ENCODE measurements at places on chromosomes 6 and 20.

DNA sequence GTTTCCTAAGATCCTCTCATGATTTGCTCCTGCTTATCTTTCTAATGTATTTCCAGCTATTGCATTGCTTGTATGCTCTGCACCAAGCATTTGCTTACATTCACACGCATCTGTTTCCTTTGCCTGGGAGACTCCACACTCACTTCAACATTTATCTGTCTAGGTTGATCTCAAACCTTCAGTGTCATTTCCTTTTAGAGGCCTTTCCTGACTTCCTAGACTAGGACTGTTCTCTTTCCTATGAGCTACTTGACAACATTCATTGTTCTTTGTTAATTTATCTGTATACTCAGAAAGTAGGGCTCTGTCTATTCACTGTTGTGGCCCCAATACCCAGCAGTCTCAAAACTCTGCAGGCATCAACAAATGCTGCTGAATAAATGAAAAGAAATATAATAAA, 84.4 kb downstream of the WASF1 start:
- DNase-seq, result no peak

- no peak for DNase-seq
These were observed 7.5 kb downstream of the SNX5 start for GRCh38 chr20:17960927-17961586.

- DNase-seq, result no peak
These were observed 33.7 kb downstream of the FAM50B start for GRCh38 chr6:3882866-3883265.

DNA sequence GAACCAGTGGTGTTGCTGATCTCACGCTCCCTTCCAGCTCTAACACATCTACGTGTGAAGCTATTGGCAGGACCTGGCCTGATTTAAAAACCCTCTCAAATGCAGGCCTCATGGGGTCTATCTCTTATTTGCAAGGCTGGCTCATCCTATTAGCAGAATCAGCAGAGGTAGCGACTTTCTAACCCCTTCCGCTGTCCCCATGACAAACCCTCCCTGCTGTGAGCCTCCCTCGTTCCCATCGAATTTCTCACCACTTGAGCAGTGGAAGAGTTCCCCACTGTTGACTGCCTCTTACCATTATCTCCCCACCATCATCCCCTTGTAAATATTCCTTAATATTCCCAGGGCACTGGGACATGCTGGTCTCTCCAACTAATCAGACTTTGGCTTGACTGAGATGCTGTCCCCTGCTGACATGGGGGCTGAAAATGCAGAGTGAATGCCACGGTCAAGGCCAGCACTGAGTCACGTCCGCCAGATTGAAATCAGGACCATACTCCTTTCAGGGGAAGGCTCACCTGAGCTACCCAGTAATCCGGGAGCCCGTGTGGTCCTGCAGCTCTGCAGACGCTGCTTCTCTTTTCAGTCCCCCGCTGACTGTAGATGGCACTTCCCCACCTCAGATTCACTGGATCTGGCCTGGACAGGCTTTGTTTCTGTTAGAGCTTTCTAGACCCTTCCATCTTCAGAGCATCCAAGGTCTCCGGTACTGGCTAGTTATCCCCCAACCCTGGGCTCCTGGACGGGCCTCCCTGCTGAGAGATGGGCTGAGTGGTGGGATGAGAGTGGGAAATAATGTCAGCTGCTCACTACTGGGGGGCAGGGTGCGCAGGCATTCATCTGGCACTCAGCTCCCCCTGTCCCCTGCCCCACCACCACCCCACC, 23.1 kb downstream of the AAR2 start:
- DNase-seq, result no peak

GRCh38 chr20:53575481-53576194, 18.0 kb downstream of the ZNF217 start:
- DNase-seq, result no peak

DNA sequence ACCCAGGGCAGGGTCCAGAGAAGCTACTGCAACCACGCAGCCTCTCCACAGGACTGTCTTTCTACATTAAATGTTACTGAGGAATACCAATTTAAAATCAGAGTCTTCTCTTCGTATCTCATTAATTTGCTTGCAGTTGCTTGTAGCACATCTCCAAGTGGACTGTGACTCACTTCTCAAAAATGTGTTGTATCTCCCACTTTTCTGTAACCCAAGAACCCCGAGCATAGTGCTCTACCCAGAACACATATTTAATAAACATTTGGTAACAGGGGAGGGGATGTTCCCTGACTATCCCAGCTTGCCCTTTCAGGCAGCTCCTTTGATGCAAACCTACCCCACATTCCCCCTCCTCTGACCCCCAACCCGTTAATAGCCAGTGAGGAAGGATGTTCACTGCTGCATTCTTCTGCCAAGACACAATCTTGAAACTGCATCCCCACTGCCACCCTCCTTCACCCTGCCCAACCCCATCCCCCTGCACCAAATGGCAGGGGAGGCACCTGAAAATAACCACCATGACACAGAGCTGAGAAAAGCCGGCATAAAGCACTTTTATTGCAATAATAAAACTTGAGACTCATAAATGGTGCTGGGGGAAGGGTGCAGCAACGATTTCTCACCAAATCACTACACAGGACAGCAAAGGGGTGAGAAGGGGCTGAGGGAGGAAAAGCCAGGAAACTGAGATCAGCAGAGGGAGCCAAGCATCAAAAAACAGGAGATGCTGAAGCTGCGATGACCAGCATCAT, 24.2 kb downstream of the FKBP1A start:
- DNase-seq, result no peak

GRCh38 chr20:6708010-6708409, 59.5 kb upstream of the BMP2 start:
- DNase-seq, result no peak

GRCh38 chr6:159892053-159892452, 1.3 kb downstream of the MAS1 start:
- DNase-seq, result no peak

DNA sequence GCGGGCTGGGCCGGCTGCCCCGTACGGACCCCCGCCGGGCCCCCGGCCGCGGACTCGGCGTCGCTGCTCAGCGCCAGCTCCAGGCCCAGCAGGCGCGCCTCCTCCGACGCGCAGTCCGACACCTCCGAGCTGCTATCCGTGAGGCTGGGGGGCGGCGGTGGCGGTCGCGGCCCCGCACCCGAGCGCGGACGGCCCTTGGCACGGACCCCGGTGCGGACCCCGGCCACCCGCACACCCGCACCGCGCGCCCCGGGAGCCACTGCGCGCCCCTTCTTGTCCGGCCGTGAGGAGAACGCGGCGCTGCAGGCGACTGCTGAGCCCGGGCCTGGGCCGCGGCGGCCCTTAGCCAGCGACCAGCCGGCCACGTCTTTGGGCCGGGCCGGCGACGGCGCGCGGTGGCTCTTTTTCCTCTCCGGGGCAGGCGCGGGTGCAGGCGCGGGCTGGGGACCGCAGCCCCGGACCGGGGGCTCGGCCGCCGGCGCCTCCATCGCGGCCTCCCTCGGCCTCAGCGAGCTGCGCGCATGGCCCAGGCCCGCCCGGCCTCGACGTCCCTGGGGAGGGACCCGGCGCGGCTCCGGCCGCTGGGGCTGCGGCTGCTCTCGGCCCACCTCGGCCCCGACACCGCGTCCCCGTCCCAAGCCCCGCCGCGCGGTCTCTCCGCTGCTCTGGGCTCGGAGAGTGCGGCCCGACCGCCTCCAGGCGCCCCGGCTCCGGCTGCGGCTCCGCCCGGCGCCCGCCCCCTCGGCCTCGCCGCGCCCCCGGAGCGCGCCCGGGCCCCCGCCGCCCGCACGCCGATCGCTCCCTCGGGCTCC, 12.9 kb upstream of the TLDC2 start:
- DNase-seq, result peak; percentile 65

GRCh38 chr20:10828180-10828579, 154.4 kb upstream of the JAG1 start:
- DNase-seq, result no peak

GRCh38 chr6:68196645-68197044, 438.4 kb upstream of the ADGRB3 start:
- no peak for DNase-seq

- no peak for DNase-seq
These were observed 20.6 kb downstream of the TNXB start for GRCh38 chr6:32088487-32089049.

DNA sequence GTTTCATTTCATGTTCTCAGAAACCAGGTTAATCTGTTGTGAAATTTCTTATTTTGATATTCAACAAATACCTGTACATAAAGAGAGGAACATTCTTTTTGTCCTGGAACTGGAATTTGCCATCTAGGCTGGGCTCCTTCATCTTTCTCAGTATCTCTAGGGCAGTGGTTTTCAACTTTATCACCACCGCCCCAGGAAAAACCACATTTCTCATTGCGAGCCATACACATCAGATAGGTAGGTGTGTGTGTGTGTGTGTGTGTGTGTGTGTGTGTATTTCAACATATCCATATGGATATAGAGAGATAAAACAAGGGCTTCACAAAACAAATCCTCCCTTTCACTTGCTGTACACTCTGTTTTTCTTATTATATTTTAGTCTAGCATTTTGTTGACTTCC, 24.1 kb downstream of the BFSP1 start:
- DNase-seq, result no peak

DNA sequence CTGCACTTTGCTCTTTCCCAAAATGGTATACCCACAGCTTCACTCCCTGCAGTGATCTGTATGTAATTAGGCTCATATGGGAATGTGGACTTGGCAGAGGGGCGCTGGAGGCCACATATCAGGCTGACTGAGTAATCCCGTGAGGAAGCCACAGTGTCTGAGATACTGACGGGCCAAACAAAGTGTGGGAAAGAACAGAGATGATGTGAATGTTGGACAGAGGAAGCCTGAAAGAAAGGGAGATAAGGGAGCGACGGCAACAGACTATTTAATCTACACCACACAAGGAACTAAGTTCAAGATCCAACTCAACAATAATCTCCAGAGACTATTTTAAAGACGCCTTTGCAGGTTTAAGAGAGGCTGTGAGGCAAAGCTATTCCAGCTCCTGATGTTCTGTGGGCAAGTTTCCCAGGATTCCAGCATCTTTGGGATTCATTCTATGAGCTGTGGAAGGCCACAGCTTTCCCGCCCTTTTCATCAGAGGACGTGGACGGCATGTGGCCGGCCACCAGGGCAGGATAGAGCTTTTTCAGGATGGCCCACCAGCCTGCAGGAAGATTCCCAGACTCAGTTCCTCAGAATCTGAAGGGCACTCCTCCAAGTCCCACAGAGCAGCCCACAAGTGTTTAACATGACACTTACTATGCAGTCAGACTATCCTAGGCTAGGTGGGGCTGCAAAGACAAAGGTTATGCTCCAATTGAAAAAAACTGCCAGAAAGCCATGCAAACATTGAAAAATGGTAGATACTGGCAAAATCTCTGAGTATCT, 237.5 kb downstream of the ATXN1 start:
- no peak for DNase-seq

- no peak for DNase-seq
These were observed 92.1 kb upstream of the EEF1E1 start for GRCh38 chr6:8194490-8194889.

DNA sequence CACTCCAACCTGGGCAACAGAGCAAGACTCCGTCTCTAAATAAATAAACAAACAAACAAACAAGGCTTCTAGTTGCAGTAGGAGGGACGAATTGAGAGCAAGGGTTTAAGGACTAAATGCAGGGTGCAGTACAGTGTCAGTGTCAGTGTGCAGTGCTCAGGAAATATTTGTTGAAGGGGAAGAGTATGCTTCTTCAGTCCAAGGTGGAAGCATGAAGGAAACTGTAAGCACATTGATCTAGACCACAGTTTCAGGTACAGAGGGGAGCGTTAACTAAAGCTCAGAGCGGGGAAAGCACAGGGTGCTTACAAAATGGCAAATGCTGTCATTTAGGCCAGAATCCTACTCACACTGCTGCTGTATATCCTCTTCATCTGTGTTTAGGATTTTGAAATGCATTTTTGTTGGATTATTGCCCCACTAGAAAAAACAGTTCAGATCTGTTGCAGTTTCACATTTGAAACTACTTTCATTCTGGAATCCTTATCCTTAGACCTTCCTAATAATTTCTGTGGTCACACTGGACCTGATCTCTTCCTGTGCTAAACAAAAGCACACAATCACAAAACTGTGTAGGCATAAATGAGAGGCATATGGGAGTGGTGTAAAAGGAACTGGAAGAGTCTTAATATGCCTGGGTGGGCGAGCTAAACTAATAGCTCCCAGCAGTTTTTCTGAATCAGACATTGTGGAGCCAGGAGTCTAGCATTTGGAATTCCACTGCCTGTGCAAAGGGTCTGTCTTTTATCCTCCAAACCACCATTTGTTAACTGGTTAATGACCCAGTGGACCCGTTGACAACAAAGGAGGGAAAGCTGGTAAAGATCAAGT, 41.4 kb downstream of the CBFA2T2 start:
- DNase-seq, result no peak

GRCh38 chr6:91181416-91181815, 594.5 kb upstream of the MAP3K7 start:
- DNase-seq, result no peak

- DNase-seq, result no peak
These were observed 144.6 kb upstream of the MMS22L start for GRCh38 chr6:97427648-97428047.

- DNase-seq, result no peak
These were observed 104.3 kb downstream of the CDH26 start for GRCh38 chr20:60062431-60063047.

DNA sequence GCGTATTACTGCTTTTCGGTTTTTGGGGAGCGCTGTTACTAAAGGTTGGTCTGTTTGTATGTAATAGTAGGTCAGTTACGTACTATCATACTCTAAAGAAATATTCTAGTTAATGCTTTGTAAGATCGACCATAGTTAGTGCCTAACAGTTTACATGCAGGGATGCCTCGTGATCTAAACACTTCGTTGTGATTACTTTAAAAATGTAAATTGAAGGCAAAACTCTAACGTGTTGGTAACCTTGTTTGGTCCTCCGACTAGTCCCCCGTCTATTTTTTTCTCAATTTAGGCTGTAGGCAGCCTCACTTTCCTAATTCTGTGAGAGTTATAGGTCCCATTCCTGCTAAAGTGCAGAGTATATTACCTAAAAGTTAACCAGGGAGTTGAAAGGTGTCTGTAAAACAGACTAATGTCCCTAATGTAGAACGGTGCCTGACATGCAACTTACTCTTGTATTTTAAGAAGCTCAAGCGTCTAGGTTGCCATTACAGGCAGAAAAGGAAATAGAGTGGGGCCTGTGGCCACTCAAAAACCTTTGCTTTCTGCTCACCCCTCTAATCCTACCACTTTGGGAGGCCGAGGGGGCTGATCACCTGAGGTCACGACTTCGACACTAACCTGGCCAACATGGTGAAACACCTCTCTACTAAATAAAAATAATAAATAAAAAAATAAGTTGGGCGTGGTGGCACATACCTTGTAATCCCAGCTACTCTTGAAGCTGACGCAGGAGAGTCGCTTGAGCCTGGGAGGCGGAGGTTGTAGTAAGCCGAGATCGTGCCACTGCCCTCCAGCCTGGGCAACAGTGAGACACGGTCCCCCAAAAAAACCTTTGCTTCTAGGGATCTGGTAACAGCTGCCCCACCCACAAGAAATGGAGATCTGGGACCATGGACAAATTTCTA, 37.8 kb downstream of the HFE start:
- no peak for DNase-seq
